ENCODE measurements at places on chromosomes 16 and 17.

DNA sequence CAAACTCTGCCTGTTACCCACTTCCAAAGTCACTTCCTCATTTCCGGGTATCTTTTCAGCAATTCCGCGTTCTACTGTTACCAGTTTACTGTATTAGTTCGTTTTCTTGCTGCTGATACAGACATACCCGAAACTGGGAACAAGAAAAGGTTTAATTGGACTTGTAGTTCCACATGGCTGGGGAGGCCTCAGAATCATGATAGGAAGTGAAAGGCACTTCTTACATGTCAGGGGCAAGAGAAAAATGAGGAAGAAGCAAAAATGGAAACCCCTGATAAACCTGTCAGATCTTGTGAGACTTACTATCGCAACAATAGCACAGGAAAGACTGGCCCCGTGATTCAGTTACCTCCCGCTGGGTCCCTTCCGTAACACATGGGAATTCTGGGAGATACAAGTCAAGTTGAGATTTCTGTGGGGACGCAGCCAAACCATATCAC, 30.9 kb downstream of the PAFAH1B1 start:
- no peak for DNase-seq

DNA sequence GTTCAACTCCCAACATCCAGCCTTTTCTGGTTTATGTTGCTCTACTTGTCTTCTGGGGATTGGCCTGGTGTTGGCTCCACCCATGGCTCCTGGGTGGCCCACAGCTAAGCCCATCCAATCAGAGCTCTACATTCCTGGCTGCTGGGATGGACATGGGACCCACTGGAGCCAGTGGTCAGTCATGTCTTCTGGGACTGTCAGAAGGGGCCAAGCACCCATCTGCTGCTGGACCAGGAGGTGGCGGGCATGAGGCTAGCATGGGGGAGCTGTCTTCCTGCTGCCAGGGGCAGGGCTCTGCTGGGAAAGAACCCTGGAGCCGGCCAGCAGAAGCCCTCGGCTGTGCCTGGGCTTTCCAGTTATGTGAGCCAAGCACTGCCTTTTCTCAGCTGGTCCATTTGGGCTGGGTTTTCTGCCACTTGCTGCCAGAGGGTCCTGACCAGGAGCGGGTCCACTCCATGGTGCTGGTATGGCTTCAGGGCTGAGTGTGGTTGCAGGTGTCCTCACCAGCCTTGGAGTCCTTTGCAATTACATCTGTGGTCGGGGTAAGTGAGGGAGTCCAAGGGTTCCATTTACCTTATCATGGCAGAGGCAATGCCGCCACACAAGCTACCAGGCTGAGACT, 17.4 kb upstream of the ZNF469 start:
- no peak for DNase-seq

DNA sequence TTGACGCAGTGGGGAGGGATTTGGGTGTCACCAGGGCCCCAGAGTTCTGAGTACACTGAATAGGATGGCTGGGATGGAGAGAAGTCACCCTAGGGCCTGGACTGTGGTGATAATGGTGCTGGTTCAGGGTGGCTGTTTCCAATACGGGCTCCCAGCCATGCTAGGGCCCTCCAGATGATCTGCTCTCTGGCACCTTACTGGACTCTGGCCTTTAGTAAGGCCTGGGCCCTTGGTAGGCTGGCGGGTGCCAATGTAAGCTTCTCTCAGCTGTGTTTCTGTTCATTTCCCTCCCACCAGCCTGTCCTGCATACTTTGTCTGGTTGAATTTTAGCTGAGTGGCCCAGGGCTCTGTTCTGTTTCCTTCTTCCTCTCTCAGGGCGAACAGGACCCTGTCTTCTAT, 2.8 kb downstream of the PLA2G15 start:
- no peak for DNase-seq

DNA sequence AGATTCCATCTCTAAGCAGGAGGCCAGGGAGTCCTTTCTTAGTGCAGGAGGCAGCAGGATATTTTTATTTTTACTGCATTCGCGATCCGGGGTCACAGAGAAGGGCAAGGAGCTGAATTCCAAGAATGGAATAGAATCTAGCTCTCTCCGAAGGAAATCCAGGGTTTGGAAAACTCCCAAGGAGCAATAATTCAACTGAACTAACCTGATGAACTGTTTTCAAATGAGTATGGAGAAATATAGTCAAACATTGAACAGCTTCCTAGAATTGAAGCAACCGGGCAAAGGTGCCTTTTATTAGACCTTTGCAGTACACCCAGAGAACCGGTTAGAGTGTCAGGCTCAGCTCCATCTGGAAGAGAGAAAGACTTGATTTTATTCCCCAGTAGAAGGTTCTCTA, 120.7 kb upstream of the MAF start:
- peak; percentile 58 for DNase-seq

GRCh38 chr17:65627108-65627507, 65.7 kb upstream of the AXIN2 start:
- DNase-seq, result no peak

- DNase-seq, result no peak
These were observed 49.1 kb upstream of the SLC25A19 start for GRCh38 chr17:75338335-75338734.

- no peak for DNase-seq
These were observed 31.4 kb downstream of the STX8 start for GRCh38 chr17:9544221-9544620.

GRCh38 chr17:83031321-83031945, 48.0 kb upstream of the METRNL start:
- DNase-seq, result no peak

DNA sequence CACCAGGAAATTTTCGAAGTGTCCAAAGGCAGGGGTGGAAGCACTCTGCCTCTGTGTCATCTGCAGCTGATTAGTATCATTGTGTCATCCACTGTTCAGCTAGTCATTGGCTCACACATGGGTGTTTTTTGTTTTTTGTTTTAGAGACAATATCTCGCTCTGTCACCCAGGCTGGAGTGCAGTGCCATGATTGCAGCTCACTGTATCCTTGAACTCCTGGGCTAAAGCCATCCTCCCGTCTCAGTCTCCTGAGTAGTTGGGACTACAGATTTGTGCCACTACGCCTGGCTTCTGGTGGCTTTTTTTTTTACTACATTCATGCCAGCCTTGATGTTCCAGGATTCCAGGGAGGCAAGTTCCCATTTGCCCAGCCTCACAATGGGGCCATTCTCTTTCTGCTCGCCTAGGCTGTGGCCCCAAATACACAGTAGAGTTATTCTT, 32.5 kb upstream of the MYO18A start:
- no peak for DNase-seq

GRCh38 chr16:78277321-78278055, 178.0 kb downstream of the WWOX start:
- no peak for DNase-seq

- DNase-seq, result no peak
These were observed 1.8 kb upstream of the HELZ start for GRCh38 chr17:67246653-67247415.

- no peak for DNase-seq
These were observed 71.5 kb downstream of the RGS9 start for GRCh38 chr17:65208717-65209116.

- DNase-seq, result no peak
These were observed 86.6 kb upstream of the RBBP6 start for GRCh38 chr16:24452724-24453123.

DNA sequence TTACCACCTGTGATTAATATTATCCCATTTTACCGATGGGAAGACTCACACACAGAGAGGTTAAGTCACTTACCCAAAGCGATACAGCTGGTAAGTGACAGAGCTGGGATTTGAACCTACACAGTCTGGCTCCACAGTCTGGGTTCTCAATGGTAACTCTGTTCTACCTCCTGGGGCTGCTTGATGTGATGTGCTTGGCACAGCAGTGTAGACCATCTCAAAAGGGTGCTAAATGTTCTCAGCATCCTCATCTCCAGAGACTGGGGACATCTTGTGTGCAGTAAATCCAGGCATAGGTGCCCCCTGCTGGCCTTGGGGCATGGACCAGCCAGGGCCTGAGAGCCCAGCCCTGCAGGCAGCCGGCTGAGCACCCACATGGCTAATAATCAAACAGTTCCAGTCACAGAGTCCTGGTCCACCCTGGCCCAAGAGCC, 15.4 kb upstream of the KATNB1 start:
- no peak for DNase-seq

GRCh38 chr17:32752934-32753333, 124.0 kb downstream of the MYO1D start:
- DNase-seq, result no peak

DNA sequence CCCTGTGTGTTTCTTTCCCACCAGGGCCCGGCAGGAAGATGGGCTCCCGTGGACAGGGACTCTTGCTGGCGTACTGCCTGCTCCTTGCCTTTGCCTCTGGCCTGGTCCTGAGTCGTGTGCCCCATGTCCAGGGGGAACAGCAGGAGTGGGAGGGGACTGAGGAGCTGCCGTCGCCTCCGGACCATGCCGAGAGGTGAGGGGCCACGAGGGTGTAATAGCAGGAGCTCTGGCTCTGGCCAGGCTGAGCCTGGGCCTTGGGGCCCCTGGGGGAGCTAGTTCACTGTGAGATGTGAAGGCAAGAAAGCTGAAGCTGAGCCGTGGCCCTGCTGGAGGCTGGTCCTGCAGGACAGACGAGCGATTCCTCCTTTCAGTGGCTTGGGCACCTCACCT, 20.0 kb downstream of the C1QTNF1 start:
- DNase-seq, result no peak

GRCh38 chr17:80453126-80453997, 23.0 kb downstream of the NPTX1 start:
- no peak for DNase-seq

GRCh38 chr16:9612267-9612666, 520.8 kb downstream of the HAPSTR1 start:
- no peak for DNase-seq

- no peak for DNase-seq
These were observed 114.5 kb downstream of the OR1D5 start for GRCh38 chr17:2948721-2949468.

GRCh38 chr16:29962344-29962994, 590 bp downstream of the TMEM219 start:
- no peak for DNase-seq

DNA sequence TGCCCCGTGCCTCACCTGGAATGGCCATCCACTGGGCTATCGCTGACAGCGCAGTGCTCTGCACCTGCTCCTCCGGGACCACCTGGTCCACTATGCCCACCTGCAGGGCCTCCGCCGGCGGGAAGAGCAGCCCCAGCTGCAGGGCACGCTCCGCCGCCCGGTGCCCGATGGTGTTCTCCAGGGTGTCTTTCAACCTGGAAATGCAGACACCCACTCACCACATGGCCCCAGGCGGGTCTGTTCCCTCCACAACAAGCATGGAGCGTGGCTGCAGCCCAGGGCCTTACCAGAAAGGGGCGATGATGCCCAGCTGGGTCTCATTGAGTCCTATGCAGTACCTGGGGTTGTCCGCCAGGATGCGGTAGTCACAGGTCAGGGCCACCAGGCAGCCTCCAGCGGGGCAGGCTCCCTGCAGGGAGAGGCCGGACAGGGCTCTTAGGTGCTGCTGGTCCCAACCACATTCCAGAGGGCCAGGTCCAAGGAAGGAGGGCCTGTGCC, 6.8 kb downstream of the DNASE1L2 start:
- DNase-seq, result no peak

GRCh38 chr17:73742948-73743381, 98.7 kb upstream of the SDK2 start:
- DNase-seq, result no peak

GRCh38 chr17:15440347-15440746, 27.1 kb downstream of the CDRT4 start:
- no peak for DNase-seq

DNA sequence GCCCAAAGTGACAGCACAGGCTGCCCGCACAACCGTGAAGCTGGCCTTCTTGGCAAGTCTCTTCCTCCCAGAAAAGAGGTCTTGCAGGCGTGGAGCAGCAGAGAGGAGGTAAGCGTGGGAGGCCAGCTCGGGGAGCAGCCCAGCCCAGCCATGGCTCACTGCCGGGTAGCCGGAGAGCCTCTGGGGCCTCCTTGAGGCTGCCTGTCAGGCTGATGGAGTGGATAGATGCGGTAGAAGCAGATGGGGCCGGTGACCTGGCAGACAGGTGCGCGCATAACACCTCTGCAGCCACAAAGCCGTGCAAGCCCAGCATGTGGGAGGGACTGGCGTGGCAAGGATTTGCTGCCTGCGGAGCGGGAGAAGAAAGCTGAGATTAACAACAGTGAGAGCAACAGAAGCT, 17.1 kb upstream of the DOK4 start:
- DNase-seq, result no peak

All from left renal cortex interstitium (tissue), 4 donors.